ENCODE measurements at places on chromosomes 1 and 21.

- no peak for DNase-seq
Observed at GRCh38 chr1:112599477-112599876, 19.5 kb downstream of the ST7L start.

DNA sequence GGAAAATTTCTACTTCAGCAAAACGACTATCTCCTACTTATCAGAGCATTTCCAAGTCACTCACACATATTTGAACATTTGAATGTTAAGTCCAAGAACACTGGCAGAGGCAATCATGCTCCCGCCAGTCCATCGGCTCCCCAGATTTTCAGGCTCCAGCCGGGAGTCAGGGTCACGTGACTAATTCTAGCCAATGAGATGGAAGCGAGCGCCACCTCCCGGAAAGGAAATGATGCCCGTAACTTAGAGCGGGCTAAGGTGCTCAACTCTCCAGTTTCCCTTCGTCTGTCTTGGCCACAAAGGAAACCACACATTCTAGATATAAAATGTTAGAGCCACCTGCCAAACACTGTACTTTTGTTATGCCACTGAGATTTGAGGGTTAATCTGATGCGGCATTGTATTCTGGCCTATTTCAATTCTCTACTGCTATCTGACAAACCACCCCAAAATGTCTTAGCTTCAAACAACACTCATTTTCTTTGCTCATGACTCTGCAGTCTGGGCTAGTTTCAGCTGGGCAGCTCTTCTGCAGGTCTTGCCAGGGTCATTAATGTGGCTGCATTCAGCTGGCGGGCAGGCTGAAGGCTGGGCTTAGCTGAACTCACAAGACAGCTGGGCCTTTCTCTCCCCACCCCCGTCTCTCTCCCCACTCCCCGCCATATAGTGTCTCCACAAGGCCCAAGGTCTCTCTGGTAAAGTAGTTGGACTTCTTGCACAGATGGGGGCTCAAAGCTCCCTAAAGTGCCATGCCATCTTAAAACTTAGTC lies 16.5 kb upstream of the LHX4 start:
- no peak for DNase-seq

DNA sequence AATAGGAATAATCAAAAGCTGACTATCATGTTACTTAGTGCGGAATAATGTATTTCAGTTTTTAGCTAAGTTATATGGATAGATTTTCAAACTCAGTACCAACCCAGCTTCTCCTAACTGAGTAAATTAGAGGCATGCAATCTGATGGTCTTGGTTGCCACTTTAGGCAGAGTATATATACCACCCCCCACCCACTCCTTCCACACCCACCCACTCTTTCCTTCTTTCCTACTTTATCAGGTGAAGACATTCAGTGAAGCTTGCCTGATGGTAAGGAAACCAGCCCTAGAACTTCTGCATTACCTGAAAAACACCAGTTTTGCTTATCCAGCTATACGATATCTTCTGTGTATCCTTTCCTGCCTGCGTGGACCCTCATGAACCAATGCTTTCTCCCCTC lies 36.3 kb downstream of the DAP3 start:
- no peak for DNase-seq

DNA sequence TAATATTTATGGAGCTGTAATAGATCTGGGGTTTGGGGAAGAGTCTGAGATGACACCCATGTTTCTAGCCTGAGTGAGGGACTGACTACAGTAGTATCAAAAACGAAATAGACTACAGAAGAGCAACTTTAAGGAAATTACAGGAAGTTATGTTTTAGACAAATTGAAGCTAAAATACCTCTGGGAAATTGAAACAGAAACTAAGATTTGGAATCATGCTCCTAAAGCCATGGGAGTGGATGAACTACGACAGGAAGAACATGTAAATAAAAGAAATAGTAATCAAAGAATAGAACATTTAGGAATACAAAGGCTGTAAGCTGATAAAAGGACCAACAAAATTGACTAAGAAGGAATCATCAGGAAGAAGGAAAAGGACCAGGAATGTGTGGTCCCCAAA lies 68.9 kb downstream of the KIAA0319L start:
- no peak for DNase-seq

- DNase-seq, result no peak
Observed at GRCh38 chr21:46295996-46296752, 10.0 kb downstream of the YBEY start.

GRCh38 chr21:26958788-26959187 lies 8.1 kb downstream of the ADAMTS5 start:
- DNase-seq, result no peak

DNA sequence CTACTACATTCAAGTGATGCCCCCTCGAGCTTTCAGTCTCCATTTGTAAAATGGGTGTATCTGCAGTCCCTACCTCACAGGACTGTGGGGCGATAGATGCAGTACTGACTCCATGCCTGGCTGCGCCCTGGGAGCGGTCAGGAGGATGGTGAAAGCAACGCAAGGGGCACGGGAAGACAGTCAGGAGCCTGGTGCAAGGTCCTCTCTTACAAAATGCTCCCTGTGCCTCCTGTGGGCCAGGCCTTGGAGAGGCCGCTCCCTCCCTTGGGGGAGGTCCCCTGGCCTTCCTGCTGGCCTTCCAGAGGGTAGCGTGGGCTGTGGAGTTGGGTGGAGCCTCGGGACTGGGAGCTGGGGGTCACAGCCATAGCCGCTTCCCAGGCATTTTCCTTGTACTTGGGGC lies 21.6 kb downstream of the FAM151A start:
- DNase-seq, result no peak

DNA sequence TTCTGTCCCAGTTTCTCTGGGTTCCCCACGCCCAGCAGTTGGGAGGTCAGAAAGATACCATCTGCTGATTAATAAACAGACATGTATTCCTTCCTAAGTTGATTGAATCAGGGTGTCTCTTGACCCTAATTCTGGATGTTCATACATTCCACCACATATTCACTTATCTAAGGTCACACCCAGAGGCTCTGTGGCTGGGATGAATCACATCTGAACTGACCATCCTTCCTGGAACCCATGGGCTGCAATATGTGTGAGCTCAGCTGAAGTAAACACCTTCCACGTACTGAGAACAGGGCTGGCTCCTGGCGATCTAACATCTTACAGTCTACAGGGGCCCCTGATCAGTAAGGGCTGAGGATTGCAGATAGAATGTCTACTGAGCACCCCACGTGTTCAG lies 20.5 kb upstream of the TRABD2B start:
- no peak for DNase-seq

- DNase-seq, result no peak
Observed at GRCh38 chr1:34926894-34927293, 2.6 kb downstream of the DLGAP3 start.

GRCh38 chr1:171495444-171495843 lies 10.1 kb downstream of the PRRC2C start:
- no peak for DNase-seq

- DNase-seq, result no peak
Observed at GRCh38 chr1:200905411-200906052, 10.8 kb downstream of the INAVA start.

DNA sequence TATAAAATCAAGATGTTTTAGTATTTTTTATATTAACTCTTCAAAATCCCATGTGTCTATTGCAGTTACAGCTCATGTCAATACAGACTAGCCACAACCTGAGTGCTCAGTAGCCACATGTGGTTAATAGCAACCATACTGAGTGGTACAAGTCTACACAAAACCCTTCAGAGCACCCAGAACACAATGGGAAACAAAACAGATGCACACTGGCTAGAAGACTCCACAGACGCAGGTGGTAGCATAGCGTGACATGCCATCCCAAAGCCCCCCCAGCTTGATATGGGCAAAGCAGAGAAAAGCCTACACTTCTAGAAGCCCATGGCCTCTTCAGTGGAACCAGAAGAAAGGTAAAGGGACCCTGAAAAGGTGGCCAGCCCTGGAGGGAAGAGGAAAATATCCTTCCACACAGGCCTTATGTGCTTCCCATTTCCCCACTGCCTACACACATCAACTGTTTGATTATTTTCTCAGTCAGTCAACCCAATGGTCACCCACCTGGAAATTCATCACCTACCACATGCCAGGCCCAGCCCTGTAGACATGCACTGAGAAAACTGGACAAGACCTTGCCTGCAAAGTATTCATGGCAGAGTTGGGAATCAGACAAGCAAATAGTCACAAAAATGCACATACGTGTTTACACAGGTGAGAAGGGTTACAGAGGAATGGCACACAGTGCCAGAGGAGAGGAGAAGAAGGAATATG lies 175.0 kb downstream of the VAV3 start:
- no peak for DNase-seq

GRCh38 chr1:208537198-208537597 lies 293.0 kb upstream of the PLXNA2 start:
- no peak for DNase-seq

All from NCI-H748 treated with DMSO at 0.1 percent for 48 hours (cell line).